ENCODE measurements at places on chromosomes 1 and 21. TPM values are rescaled to one million over a fixed set of nuclear protein-coding genes. Genes with fewer than 3 reads are reported as not detected.

The HAPLN2 gene
- total RNA-seq, result 20.3 TPM

DNA sequence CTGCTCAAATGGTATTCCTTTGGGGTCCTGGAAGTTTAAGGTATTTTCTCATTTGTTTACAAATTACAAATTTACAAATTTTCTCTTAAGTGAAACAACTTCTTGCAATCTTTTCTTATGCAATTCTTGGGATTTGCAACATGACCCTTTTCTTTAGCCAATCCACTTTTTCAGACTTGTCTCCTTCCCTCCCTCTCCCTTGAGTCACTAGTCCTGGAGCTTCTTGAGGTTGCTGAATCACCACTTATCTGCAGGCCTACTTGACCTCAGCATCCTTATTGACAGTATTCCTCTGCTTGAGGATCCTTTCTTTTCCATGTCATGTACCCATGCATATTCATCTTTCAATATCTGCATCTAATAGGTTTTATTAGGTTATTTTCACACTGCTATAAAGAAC is 302.8 kb upstream of the ADAMTS5 start:
- H3K4me3 ChIP-seq, result no peak overlapping the region
- DNase-seq, result no peak
- no peaks in the 10 kb centered on the region for H3K4me1 ChIP-seq
- no peak overlapping the region for H3K27ac ChIP-seq
- no peaks in the 10 kb centered on the region for H3K27me3 ChIP-seq
- H3K36me3 ChIP-seq, result no peaks in the 10 kb centered on the region

The CXADR gene
- 2.2 TPM for total RNA-seq

The DHX9 gene
- 89.1 TPM for total RNA-seq

DNA sequence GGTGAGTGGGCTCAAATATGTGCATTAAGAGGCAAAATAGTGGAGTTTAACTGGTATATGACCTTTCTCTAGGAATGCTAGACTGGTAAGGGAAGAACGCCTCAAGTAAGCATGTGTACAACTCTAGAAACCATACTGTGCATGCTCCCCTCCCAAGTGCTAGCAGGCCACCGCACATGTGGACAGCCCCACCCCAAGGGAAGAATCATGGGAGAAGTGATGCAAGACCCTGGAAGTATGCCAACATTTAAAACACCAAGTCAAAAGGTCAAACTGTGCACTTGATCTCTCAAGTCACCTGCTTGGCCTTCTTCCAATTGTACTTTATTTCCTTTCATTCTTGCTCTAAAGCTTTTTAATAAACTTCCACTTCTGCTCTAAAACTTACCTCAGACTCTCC is 120.4 kb downstream of the WDR3 start:
- no peaks in the 10 kb centered on the region for H3K27me3 ChIP-seq
- no peaks in the 10 kb centered on the region for H3K4me1 ChIP-seq

DNA sequence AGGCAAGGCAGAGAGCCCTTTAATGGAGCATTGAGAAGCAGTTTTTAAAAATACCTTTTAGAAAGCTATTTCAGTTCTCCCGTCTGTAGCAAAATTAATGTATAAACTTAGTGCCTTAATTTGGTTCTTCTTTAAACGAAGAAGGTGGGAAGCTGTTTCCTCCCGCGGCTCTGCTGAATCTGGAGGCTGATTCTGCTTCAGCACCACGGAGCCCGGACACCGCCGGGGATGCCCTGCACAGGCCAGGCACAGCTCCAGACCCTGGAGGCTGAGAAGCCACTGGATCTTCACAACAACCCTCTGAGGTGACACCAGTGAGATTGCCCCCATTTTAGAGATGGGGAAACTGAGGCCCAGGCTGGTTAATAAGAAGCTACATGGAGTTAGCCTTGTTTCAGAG is 175.8 kb upstream of the VAMP3 start:
- H3K36me3 ChIP-seq, result no peaks in the 10 kb centered on the region
- no peaks in the 10 kb centered on the region for H3K27me3 ChIP-seq
- no peaks in the 10 kb centered on the region for H3K4me1 ChIP-seq
- H3K4me3 ChIP-seq, result no peak overlapping the region
- DNase-seq, result no peak

- H3K27me3 ChIP-seq, result no peaks in the 10 kb centered on the region
- H3K4me3 ChIP-seq, result no peak overlapping the region
- DNase-seq, result no peak
- H3K27ac ChIP-seq, result no peak overlapping the region
These were observed 157.9 kb upstream of the CTTNBP2NL start for GRCh38 chr1:112237983-112238545.

GRCh38 chr1:172938681-172939080 is 112.1 kb downstream of the TNFSF18 start:
- no peaks in the 10 kb centered on the region for H3K4me1 ChIP-seq
- H3K36me3 ChIP-seq, result no peaks in the 10 kb centered on the region
- H3K27ac ChIP-seq, result no peak overlapping the region
- DNase-seq, result no peak
- no peaks in the 10 kb centered on the region for H3K27me3 ChIP-seq

The SYDE2 gene
- 11.3 TPM for total RNA-seq

DNA sequence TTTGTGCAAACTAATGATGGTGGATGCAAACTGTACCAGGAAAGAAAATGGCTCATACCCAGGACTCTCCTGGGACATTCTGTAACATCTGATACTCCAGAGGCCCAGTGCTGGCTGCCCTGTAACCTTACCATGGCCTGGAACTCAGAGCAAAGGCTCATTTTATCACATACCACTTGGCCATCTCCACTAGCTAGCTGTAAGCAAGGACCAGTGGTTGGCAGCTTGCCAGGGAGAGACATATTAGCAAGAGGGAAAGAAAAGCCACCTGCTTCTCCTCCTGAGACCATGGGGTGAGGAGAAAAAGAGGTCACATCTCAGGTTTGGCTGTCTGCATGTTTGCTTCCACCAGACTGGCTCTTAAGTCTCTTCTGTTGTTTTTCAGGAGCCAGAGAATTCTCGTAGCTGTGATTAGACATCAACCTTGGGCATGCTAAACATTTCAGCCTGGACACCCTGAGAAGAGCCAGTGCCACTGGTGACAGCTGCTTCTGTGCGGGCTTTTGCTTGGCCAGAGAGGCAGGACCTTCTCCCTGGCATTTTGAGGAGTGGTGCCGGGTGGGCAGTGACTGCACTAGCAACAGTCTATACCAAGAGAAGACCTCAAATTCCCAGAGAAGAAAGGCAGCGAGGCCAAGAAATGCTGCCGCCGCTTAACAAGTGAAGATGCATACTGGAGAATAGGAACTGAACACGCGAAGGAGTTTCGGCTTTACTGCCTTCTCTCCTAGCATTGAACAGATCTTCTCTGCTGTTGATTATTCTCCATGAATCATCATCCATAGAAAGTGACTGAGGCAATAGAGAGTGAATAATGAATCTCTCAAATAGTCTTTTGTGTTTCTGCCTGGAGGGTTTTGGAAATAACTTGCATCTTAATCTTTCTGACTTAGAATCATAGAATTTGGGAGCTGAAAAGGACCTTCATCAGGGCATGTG is 6.7 kb upstream of the INKA2 start:
- no peaks in the 10 kb centered on the region for H3K4me1 ChIP-seq
- no peaks in the 10 kb centered on the region for H3K27me3 ChIP-seq
- no peaks in the 10 kb centered on the region for H3K36me3 ChIP-seq
- H3K27ac ChIP-seq, result no peak overlapping the region
- no peak for DNase-seq

The ROR1 gene
- 47.7 TPM for total RNA-seq

The RHD gene
- total RNA-seq, result not detected

The MATN1 gene
- total RNA-seq, result not detected

The C1orf35 gene
- total RNA-seq, result 27.3 TPM

- no peak overlapping the region for H3K27ac ChIP-seq
- DNase-seq, result peak; percentile 29
- H3K4me1 ChIP-seq, result peaks cover 44% of the 10 kb centered on the region
- no peak overlapping the region for H3K4me3 ChIP-seq
These were observed 3.1 kb downstream of the ACTA1 start for GRCh38 chr1:229430761-229431283.

The LIPI gene
- 2.1 TPM for total RNA-seq

GRCh38 chr1:44677201-44677766 is 2.8 kb downstream of the ARMH1 start:
- H3K27ac ChIP-seq, result peak overlapping the region; percentile 68
- H3K27me3 ChIP-seq, result no peaks in the 10 kb centered on the region
- H3K36me3 ChIP-seq, result no peaks in the 10 kb centered on the region

The SHISA4 gene
- 42.6 TPM for total RNA-seq

The CFAP126 gene
- not detected for total RNA-seq

The ADCY10 gene
- not detected for total RNA-seq

GRCh38 chr1:111920221-111921024 is 69.0 kb downstream of the KCND3 start:
- no peaks in the 10 kb centered on the region for H3K4me1 ChIP-seq
- no peaks in the 10 kb centered on the region for H3K27me3 ChIP-seq
- DNase-seq, result no peak
- H3K27ac ChIP-seq, result no peak overlapping the region
- no peaks in the 10 kb centered on the region for H3K36me3 ChIP-seq
- no peak overlapping the region for H3K4me3 ChIP-seq

DNA sequence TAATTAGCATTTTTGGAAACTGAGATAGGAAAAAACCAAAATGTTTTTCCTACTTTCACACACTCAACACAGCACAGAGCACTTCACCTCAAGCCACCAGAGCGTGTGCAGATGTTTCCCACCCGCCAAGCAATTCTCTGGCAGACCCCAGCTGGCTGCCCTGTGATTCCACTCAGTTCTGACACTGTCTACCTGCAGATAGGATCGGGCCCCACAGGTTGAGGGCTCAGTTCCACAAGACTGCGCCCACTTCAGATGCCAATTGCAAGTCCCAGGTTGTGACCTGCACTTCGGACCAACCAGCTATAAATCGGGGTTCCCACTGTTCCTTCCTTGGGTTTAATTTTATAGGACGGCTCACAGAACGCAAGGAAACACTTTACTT is 9.9 kb downstream of the KIAA1614 start:
- no peaks in the 10 kb centered on the region for H3K36me3 ChIP-seq
- peaks cover 17% of the 10 kb centered on the region for H3K4me1 ChIP-seq
- H3K27me3 ChIP-seq, result no peaks in the 10 kb centered on the region
- H3K27ac ChIP-seq, result no peak overlapping the region
- DNase-seq, result no peak

DNA sequence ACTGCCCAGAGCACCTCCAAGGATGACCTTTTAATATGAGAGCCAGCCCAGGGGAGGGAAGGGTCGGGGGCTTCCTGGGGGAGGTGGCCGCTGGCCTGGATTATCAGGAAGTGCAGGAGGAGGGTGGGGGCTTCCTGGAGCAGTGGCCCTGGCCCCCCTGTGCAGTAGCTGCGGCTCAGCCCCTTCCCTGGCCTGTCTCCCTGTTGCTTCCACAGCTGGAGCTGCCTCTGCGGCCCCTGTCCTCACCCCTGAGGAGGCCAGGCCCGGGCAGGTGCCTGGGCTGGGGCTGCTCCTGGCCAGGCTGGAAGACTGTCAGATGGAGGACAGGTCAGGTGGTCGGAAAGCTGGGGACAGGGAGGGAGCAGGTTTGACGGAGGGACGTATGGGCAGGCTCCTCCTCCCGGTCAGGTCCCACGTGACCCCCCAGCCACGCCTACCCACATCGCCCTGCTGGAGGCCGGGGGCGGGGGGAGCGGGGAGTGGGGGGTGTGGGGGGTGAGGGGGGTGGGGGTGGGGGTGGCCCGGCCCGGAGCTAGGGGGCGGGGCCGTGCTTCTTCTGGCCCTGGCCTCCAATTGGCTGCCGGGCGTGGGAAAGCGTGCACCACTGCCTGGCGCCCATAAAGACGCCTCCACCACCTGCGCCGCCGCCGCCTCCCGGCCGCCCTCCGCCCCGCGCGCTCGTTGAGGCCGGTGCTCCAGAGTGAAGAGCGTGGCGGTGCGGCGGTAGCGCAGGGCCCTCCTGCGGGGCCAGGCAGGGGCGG is 10.2 kb upstream of the TNFRSF14 start:
- H3K4me1 ChIP-seq, result peaks cover 71% of the 10 kb centered on the region
- peak overlapping the region; percentile 98 for H3K27ac ChIP-seq
- DNase-seq, result peak; percentile 78

GRCh38 chr1:61992257-61992656 is 202.4 kb upstream of the L1TD1 start:
- H3K27me3 ChIP-seq, result no peaks in the 10 kb centered on the region
- H3K4me3 ChIP-seq, result no peak overlapping the region
- no peaks in the 10 kb centered on the region for H3K4me1 ChIP-seq
- peaks cover 13% of the 10 kb centered on the region for H3K36me3 ChIP-seq
- no peak overlapping the region for H3K27ac ChIP-seq

DNA sequence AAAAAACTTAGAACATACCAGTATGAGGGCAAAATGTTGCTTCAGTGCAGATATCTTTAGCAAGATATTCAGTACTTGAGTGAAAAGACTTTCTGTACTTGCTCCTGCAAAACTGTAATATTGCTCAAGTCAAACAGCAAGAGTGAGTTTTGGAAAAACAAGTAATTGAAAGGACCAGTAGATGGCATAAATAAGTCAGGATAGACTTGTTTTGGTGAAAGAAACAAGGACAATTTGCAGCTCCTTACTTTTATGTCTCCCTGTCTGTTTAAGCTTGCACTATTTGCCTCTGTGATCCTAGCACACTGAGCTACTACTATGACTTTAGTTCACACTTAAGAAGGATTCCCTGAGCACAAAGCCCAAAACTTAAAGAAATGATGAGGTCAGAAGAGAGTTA is 39.1 kb downstream of the IFI44 start:
- H3K27ac ChIP-seq, result peak overlapping the region; percentile 30
- no peak for DNase-seq
- no peaks in the 10 kb centered on the region for H3K36me3 ChIP-seq

DNA sequence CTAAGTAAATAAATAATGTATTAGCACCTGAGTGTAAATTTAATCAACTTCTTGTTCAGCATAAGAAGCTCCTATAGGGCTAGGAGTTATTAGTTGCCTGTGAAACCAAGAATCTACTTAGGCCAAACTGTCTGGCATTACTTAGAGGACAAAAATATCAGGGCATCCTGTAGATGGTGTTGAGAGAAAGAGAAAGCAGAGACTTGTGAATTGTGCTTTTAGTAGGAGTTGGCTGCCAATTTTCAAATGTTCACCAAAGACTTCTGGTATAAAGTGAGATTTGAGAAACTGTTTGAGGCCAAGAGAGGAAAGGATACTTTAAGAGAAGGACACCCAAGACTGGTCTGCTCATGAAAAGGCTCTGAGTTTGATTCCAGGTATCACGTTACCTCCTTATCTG is 315.5 kb upstream of the DEPDC1 start:
- DNase-seq, result no peak
- H3K27ac ChIP-seq, result no peak overlapping the region
- no peaks in the 10 kb centered on the region for H3K36me3 ChIP-seq
- peaks cover 8% of the 10 kb centered on the region for H3K4me1 ChIP-seq

DNA sequence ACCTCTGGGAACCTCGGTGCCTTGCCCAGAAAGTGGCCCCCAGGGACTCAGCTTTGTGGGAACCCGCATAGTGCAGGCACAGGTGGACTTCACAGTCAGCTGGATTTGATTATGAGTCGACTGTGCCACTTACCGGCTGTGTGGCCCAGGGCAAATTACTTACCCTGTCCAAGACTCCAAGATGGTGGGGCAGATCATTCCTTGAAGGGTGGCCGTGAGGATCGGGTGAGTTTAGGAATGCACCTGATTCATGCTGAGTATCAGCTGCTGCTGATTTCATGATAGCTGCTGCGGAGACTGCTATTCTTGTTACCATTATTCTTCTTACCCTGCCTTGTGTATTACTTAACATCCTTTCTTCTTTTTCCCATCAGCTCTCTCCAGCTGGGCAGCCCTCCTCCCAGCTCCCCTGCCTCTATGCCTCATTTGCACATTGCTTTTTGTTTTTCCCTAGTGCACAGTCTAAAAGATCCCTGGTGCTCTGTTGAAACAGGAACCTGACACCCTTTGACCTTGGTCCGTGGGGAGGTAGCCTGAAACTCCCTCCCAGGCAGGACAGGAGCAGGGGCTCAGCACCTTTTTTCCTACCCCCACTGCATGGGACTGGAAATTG is 40.5 kb upstream of the FHAD1 start:
- no peak overlapping the region for H3K4me3 ChIP-seq
- no peak overlapping the region for H3K27ac ChIP-seq
- no peaks in the 10 kb centered on the region for H3K27me3 ChIP-seq

The ANKRD34A gene
- total RNA-seq, result 0.39 TPM

The ARHGEF16 gene
- 19.2 TPM for total RNA-seq

All from tibial nerve (tissue), 4 donors.